CD4-positive, alpha-beta T cell treated with Interleukin-6 at 100 ng/mL for 8 hours (primary cell): ENCODE measurements at places on chromosomes 3 and 15.

- no peak for DNase-seq
These were observed 17.5 kb downstream of the LSG1 start for GRCh38 chr3:194654443-194654842.

- DNase-seq = peak; percentile 67
These were observed 6.3 kb downstream of the LRRC31 start for GRCh38 chr3:169863458-169863899.

- no peak for DNase-seq
These were observed 43.5 kb downstream of the SCN5A start for GRCh38 chr3:38605981-38606380.

- no peak for DNase-seq
These were observed 17.9 kb upstream of the SKIC8 start for GRCh38 chr15:78317145-78317836.

DNA sequence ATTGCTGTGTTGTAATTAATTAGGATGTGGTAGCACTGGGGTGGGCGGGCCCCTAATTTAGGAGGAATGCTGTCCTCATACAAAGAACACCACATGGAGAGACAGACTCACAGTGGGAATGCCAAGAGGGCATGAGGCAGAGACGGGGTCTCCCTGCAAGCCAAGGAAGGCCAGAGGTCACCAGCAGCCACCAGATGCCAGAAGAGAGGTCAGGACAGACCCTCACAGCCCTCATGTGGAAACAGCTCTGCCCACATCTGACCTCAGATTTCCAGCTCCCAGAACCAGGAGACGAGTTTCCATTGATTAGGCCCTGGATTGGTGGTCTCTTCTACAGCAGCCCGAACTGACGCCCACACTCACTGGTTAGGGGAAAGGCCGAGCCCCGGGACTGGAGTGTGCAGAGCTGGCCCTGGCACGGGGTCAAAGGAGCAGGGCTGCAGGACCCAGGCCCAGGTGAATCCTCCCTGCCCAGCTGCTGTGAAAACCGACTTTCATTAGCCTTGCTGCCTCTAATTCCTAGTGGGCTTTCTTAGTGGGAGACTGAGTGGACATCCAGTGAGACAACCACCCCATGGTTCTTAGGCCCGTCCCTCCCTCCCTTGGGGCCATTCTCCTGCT, 43.0 kb upstream of the SLC41A3 start:
- DNase-seq = no peak

DNA sequence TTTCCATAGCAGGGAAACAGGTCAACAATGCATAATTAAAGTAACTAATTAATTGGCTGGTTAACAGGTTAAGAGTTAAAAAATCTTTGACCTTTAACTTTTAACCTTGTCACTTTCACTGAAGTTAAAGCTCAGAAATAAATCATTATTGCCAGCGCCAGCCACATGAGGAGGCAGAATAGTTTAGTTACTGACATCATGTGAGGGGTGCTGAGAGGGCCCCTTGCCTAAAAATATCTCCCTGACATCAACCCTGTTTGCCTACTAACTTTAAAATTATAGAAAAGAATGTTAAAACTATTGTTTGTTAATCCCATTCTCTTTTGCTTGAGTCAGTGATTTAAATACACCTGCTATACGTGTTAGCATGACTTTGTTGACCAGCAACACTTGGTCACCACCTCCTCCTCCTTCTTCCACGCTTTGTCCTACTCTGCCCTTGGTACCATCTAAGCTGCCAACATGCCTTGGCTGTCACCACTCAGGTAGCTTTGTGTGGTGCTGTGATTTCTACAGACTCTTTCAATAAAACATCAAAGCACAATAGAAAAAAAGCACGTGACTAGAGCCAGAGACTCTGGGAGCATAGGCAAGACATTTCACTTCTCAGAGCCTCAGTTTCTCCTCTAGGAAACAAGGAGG, 2.7 kb downstream of the FBXO40 start:
- no peak for DNase-seq

DNA sequence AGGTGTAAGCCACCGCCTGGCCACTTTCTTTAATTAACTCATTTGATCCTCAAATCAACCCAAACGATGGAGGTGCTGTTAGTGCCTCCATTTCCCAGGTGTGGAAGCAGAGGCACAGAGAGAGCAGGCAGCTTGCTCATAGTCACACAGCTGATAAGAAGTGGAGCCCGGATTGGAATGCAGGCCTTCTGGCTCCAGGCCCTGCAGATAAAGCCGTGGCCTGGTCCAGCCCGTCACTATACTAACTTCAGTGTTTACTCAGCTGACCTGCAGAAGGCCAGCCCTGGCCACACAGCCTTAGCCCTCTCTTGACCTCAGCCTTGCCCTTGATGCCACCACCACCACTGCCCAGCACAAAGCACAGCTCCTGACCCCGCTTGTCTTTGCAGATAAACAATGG, 116.7 kb downstream of the NUP210 start:
- DNase-seq = no peak

DNA sequence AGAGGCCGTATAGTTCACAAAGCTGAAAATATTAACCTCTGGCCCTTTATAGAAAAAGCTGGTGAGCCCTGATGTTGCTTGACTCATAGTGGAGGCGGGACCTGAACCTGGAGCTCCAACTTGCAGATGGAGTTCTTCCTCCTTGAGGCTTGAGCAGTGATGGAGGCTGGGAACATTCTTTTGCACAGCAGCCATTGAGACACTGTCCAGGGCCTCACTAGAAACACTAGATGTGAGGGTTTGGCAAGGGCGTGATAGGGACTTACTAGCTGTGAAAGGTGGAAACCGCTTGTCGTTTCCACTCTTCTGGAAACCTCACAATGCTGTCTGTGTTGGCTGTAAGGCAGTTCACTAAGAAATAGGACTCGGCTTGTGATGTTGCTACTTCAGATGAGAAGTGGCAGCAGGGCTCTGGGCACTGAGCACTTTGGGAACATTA, 12.5 kb downstream of the SMAD6 start:
- DNase-seq = no peak

DNA sequence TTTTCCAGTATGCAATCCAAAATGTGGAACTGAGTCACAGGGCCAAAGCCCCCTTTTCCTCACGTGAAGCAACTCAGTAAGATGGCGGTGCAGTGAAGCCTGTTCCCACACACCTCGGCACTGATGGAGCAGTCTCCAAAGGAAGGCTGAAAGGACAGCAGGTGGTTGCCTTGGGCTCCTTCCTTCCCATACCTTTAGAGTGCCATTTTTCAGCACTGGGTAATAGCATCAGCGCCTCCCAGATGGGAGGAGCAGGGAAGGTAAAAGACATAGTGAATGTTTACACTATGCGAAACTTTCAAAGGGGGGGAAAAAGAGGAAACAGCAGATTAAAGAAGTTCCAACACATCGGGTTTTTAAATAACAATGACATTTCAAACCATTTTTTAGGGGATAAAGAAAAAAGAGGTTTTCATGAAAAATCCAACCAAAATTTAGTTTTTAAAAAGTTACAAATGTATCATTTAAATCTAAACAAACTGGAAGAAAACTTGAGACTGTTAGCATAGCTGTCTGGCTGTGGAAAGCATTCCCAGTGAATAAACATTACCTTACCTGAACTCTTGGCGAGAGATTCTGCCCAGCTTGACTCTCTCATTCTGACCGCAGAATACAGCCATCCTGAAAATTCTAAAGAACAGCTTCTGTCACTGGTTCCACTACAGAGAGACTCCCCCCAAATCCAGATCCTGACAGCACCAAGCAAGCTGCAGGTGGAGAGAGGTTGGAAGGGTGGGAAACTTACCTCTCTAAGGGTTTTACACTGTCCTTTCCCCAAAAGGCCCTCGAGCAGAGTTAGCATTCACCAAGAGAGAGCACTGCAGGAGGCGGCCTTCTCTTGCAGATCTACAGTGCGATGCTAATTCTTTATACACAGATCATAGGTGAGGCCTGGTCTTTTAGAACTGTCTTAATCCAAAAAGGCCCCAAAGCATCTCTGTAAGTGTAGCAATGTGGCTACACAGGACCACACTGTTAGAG, 32.6 kb downstream of the ABCC5 start:
- DNase-seq = no peak

DNA sequence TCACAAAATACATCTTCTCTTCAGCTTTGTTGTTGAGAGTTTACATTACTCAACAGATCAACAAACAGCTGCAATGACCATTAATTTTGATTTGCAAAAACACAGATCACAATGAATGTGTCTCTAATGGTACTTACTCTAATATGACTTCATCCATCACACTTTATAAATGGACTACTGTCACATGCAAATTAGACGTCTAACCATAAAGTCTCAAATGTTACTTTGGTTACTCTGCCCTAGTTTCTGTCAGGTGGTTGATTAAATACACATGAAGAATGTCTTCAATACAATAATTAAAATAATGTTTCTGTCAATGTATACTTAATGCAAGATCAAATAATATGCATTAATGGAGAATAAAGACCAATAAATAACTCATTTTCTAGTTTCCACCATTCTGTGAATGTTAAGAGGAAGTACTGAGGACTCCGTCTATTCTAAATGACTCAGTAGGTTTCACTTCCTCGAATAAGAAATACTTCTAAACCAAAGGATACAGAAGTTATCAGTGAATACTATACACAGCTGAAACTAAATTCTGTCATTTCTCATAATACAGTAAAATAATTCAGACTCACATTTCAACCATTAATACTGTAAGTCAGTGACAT, 145.8 kb downstream of the CBLB start:
- no peak for DNase-seq

- peak; percentile 62 for DNase-seq
These were observed 33.7 kb downstream of the VIPR1 start for GRCh38 chr3:42535981-42536784.

DNA sequence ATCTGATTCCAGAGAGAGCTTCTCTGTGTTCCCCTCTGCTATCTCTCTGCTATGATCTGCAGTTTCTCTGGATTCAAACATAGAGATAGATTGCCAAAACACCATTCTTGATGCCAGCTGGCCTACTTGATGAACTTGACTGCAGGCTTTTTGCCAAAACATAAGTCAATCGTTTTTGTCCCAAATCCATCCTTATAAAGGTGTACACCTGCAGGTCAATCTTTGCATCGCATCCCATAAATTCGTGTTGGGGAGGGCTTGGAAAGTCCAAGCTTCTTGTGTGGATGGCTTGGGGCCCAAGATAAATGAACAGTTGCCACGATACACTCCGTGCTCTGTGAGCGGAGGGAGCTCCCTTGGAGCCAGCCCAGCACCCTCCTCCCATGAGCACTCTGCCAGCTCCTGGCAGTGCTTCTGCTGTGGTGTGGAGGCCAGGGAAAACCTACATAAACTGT, 2.7 kb downstream of the CERS3 start:
- no peak for DNase-seq

GRCh38 chr3:9727743-9728142, 3.8 kb upstream of the BRPF1 start:
- DNase-seq = no peak

GRCh38 chr15:65374334-65374733, 3.5 kb downstream of the IGDCC3 start:
- DNase-seq = no peak

DNA sequence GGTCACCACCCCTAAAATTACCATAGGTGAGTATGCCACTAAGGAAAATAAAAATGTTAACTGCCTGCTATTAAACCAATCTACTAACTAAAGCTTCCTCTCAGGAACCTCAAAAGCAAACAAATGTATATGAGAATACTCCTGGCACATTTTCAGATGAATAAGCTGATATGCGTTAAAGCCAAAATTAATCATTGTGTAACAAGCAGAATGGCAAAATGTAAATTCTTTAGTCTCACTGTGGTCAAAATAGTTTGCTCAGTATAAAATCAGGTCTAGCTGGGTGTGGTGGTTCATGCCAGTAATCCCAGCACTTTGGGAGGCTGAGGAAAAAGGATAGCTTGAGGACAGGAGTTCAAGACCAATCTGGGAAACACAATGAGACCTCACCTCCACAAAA, 53.6 kb downstream of the SUMF1 start:
- no peak for DNase-seq

- no peak for DNase-seq
These were observed 39.5 kb downstream of the ITPR1 start for GRCh38 chr3:4532535-4533112.
